GM04503 (cell line): ENCODE measurements at places on chromosomes 7 and 10.

DNA sequence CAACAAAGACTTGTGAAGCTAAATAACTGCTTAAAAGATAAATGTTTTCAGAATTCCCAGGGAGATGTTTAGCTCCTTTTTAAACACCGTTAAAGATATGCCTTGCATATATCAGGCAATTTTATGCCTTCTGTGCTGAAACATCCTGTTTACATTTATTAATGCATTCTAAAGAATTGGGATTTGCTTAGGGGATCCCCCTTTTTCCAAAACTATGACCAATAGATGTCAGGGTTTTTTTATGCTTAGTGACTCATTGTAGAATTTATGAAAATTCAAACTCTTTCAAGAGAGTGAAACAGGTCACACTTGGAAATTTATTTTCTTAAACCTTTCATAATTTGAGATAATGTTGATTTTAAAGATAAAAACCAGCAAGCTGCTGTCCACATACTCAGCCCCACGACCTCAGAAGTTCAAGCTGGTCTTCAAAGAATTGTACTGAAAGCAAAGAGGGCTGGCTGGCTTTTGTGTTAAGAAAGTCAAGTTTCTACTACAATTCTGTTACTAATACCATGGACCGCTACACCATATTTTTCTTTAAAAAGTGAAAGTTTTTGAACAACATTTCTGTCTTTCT lies 411.8 kb downstream of the ETV1 start:
- DNase-seq, result no peak

GRCh38 chr10:12613136-12613535 lies 263.8 kb downstream of the CAMK1D start:
- no peak for DNase-seq

- no peak for DNase-seq
Measured at GRCh38 chr7:140873434-140873833, 51.3 kb downstream of the BRAF start.

- no peak for DNase-seq
Measured at GRCh38 chr10:71302874-71303568, 16.0 kb upstream of the SLC29A3 start.

DNA sequence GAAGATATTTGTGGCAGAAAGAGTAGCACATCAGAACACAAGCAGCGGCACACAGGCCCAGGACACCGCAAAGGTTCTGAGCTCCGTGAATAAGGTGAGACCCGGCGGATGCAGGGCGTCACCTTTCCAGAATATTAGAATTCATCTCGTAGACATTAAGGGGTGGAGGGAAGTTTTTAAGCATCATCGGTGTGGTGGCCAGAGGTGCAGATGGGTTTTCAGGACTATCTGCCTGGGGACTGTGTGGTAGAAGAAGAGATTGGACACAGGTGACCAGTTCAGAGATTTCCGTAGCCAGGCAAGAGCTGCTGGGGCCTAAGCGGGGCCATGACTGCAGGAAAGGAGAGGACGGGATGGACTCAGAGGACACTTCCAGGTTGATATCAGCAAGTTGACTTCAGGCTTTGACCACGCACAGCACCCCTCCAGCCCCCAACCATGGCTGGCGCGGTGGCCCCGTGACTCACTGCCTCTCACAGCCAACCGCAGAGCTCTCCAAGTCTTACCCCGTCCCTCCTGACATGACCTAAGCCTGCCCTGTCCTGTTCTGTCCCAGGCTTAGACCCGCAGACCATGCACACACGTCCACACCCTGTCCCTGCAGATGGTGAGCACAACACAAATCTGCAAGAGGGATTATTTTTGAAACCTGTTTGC lies 97.2 kb downstream of the OAT start:
- no peak for DNase-seq

- DNase-seq, result no peak
Measured at GRCh38 chr7:31633894-31634494, 53.0 kb upstream of the PPP1R17 start.

DNA sequence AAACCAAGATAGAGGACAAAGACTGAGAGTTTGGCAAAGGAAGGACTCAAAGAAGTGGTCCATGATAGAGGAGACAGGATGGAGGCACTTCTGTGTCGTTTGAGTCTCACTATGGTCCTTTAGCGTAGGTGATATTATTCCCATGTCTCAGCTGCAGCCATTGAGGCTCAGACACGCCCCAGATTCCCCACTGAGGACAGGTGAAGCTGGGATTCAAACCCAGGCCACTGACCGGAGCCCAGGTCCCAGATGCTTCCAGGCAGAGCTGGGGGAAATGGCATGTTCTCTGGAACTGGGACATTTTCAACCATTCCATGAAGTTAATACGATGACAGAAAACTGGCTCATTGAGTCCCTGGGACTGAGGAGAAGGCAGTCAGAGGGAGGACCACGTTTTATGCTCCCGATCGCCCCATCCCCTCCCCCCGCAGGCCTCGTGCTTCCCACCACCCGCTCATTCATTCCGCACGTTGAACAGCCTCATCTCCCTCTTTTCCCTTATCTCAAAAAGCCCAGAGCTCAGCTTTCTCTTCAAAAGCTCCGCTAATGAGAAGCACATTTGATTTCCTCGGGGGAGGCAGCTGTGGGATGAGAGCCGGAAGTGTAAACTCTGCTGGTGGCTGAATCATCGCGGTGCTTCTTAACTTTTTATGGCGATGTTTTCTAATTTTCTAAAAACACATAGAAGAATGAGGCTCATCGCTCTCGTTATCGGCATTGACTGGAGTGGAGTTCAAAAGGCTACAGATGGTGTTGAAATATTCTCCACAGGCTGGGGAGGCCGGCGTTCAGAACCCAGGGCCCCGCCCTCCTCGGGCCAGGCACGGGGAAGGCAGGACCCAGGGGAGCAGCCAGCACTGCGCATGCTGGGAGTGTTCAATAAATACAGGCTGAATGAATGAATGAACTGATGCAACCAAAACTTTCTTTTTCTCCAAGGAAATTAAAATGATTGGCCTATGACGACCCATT lies 64.0 kb downstream of the OAT start:
- DNase-seq, result peak; percentile 64

- peak; percentile 13 for DNase-seq
Measured at GRCh38 chr10:42875798-42876341, 93.3 kb downstream of the BMS1 start.

- no peak for DNase-seq
Measured at GRCh38 chr10:78356291-78356900, 322.7 kb downstream of the RPS24 start.

GRCh38 chr10:123402656-123403055 lies 248.5 kb downstream of the BUB3 start:
- no peak for DNase-seq

DNA sequence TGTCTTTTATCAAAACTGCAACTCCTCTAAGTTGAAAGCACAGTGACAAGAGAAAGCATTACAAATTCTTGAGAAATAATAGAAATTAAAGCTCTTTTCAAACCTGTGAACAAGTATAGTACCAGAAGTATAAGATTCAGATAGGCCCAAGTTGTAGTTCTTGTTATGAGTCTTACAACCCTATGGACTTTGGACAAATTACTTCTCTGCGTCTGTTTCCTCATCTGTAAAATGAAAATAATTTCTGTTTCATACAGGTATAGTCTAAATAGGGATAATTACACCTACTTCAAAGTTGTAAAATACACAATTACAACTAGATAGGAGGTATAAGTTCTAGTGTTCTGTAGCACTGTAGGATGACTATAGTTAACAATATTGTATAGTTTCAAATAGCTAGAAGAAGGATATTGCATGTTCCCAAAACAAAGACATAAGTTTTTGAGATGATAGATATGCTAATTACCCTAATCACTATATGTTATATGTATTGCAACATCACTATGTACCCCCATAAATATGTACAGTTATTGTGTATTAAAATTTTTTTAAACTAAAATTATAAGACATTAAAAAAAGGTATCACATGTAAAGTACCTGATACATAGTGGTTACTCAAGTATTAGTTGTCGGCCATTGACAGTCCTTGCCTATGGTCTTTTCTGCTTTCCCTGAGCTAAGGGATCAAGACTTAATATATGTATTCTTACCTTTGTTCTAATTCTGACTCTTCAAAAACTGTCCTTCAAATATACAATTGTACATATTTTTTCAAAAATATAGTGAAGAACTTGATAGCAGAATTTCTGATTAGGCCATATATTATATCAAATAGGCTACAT lies 1.8 kb upstream of the WASL start:
- no peak for DNase-seq

- DNase-seq, result no peak
Measured at GRCh38 chr7:22683379-22683778, 43.6 kb upstream of the IL6 start.

GRCh38 chr7:26497801-26498596 lies 206.3 kb downstream of the SNX10 start:
- DNase-seq, result no peak

DNA sequence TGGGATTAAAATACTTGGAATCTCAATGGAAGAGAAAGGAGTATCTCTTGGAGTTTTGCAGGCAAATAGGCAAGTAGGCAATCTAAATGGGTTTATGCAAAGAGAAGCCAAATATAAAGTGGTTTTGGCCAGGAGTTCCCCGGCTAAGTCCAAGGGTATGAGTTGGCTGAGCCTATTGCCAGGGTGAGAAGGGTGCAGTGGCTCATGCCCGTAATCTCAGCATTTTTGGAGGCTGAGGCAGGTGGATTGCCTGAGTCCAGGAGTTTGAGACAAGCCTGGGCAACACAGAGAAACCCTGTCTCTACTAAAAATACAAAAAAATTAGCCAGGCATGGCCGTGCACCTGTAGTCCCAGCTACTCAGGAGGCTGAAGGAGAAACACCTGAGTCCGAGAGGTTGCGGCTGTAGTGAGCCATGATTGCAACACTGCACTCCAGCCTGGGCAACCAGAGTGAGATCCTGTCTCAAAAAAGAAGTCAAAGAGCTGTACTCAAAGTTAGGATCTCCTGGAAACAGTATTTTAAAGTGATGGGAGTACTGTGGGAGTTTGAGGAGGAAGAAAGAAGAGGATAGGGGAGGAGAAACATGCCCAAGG lies 130.4 kb upstream of the RAB18 start:
- no peak for DNase-seq

DNA sequence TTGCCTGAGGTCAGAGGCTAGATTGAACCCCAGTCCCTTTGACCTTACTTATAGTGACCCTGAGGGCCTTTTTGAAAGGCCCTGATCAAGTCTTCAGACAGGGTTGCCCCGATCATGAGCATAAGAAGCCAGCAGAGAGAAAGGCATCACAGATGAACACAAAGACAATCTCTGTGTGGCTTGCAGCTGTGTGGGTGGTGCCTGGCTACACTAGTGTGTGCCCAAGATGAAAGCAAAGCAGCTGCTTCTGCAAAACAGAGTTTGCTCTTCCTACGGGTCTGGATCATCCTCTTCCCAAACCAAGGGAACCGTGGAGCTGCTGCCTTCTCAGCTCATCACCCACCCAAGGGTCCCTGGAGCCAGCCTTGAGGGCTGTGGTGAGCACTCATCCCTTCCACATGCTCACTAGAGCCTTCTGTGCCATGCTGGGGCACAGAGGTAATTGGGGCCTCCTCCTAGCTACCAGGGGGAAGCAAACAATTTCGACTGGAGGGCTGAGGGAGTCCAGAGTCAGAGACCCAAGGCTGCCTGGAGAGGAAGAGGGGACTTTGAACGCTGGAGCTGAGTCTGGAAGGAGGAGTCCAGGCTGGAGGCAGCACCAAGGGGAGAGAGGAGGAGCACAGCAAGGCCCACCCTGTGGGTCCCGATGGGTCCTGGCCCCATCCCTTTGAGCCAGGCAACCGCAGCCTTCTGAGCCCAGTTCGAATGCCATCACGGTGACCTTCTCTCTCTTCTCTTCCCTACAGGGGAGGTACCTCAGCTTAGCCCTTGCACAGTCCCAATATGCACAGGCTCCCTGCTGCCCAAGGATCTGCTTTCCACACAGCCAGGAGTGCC lies 42.3 kb downstream of the ANTXRL start:
- no peak for DNase-seq

DNA sequence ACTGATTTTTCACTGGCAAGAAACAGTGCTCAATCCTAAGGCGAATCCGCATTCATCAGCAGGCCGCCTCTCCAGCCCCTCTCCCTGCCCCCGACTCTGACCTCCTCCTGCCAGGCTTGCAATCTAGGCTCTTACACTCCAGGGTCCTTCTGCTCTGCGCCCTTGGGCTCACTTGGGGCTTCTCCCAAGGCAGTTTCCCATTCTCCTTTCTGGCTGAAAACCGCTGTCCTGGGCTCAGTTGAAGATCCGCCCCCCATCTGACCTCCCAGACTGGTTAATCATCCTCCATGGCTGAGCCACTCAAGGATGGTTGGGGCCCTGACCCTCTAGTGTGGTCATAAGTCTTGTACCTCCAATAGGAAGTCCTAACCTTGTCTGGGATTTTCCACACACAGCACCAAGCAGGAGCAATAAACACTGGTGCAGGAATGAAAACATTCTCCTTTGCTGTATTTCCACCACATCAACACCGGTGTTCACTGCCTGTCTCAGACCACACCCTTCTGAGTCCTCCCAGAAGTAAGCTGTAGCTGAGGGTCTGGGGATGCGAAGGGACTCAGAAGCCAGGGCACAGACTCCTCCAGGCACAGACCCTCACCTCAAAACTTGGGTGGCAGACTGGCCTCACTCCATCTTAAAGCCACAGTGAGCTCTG lies 42.4 kb downstream of the TNS3 start:
- no peak for DNase-seq

DNA sequence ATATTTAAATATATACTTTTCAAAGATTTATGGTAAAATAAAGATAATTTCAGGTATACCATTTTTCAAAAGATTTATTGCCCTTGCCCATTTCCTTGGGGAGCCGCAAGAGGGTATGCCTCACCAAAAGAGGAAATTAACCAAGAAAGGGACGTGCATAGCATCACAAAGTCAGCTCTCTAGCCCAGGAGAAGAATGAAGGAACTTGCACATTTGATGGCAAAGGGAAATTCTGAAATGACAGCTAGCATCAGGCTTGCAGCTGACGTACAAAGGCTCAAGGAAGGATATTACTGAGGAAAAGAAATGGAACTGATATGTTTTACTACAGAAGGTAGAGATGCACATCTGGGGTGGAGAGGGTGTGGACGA lies 93.6 kb upstream of the RSU1 start:
- DNase-seq, result no peak

- no peak for DNase-seq
Measured at GRCh38 chr10:70306886-70307520, 23.2 kb upstream of the NPFFR1 start.

- DNase-seq, result peak; percentile 74
Measured at GRCh38 chr10:114541081-114541796, 116.8 kb downstream of the ABLIM1 start.

- peak; percentile 98 for DNase-seq
Measured at GRCh38 chr10:21292763-21293517, 232.5 kb downstream of the SKIDA1 start.

DNA sequence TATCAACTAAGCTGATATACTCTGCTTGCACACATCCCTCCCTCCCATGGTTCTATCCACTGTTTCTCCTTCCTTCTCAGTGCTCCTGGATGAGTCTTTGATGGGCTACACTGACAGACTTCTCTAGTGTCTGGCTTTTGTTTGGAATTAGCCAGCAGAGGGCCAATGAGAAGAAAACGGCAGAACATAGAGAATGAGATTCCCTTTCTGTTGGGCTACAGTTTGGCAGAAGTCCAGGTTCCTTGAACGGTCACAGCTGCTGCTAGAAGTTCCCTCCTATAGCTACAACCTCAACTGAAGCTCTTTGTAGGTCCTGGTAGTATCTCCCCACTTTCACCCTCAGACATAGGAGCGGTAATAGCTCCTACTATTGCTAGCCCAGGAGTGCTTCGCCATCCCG lies 251.1 kb upstream of the LRRN3 start:
- DNase-seq, result no peak
